Left ventricle myocardium superior (tissue), 1 donor: ENCODE measurements at places on chromosomes 5 and 9. TPM values are rescaled to one million over a fixed set of nuclear protein-coding genes. Genes with fewer than 3 reads are reported as not detected.

GRCh38 chr5:78603636-78604175 lies 44.9 kb downstream of the LHFPL2 start:
- no peak for DNase-seq

DNA sequence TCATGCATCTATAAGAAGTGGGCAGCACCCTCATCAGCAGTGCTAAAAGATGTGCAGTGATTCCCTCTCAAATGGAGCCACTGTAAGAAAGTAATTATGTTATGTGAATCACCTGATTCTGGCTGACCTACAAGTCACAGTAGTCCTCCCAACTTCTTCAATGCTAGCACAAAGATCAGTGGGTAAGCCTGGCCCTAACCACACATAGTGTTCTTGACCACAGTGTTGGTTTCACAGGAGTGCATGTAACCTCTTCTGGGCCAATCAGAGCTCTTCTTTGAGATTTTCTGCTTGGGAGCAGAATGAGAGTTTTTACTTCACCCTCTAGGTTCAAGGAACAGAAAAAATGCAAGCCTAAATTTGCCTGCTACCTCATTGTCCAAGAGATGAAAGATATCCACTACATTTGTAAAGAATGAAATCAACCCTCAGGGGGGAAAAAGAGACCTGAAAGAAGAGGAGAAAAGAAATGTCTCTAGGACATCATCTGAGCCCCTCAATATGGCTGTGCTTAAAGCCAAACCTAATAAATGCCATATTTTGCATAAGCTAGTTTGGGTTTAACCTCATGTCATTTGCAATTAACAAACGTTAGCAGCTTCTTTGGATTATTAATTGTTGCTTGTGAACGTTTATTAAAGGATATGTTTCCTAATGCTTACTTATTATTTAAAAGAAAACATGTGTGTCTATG lies 65.3 kb upstream of the ADRB2 start:
- DNase-seq, result no peak

IQGAP2 gene
- 7.8 TPM for total RNA-seq

NXNL2 gene
- not detected for total RNA-seq

DNA sequence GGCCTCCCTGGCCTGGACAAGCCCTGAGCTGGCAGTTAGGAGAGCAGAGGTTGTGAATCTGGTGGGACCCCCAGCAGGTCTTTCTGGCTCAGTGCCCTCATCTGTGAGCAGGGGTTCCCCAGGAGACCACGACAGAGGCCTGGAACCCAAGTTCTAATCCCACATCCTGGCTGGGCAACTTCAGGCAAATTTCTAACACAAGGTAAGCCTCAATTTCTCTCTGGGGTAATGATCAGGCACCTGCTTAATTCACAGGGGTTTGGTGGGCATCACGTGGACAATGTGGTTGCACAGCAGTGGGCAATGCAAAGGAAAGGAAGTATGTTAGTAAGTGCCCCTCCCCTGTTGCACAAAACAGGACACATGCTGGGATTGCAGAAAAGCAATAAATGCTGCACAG lies 1.9 kb upstream of the KCNIP1 start:
- no peak for DNase-seq

DNA sequence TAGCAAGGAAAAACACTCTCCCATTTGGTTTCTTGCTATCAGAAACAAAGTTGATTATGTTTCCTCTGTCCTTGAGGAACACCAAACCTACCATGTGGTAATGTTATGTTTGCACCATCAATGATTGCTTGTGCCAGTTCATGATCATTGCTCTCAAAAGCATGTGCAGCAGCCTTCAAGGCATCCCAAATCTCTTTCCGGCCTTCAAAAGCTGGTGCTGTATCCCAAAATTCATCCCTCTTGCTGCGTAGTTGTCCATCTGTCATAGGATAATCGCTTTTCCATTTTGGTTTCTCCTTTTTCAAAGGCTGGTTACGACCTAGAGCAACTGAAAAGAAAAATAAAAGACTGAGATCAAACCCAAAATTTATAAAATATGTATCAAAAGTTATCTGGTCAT lies 40.1 kb downstream of the EFCAB9 start:
- DNase-seq, result no peak

DNA sequence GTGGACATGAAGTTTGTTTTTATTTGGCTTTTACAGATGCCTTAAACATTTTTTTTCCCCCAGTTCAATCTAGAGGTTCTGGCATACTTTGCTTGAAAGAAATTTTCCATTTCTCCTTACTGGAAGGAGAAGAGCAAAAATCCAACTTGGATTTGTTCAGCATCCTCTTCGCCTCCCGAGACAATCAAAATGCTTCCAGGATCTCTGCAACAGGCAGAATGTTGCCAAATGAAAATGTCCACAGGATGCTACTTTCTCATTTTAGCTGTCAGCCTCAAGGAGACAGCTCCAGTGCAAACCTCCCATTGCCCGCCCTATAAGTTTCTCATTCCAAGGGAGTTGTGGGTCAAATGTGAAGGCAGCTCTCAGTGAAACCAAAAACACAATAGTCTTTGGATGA lies 1972.1 kb downstream of the MAT2B start:
- no peak for DNase-seq

DNA sequence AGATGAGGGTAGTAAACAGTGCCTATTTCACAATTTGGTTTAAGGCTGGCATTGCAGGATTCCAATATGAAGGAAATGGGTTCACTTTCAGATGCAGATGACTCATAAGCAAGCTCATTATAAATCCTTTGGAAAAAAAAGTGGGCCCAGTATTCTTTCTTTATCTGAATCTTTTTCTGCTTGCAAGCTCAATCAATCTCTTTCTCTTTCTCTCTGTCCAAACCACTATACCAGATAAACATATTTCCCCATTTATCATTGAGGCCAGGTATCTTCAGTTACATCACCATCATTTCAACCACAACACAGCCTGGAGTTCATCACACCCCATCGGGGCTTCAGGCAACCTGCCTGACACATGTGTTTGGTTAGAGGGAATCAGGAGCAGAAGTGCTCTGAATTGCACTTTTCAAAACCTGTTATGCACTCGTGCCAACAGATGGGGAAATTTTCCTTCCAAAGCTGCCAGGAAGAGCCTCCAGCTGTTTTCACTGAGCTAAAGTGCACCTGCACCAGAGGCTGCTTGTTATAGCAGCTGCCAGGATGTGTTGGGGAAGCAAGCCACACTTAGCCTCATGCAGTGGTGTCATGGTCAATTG lies 30.0 kb upstream of the MAMDC2 start:
- peak; percentile 36 for DNase-seq

DNA sequence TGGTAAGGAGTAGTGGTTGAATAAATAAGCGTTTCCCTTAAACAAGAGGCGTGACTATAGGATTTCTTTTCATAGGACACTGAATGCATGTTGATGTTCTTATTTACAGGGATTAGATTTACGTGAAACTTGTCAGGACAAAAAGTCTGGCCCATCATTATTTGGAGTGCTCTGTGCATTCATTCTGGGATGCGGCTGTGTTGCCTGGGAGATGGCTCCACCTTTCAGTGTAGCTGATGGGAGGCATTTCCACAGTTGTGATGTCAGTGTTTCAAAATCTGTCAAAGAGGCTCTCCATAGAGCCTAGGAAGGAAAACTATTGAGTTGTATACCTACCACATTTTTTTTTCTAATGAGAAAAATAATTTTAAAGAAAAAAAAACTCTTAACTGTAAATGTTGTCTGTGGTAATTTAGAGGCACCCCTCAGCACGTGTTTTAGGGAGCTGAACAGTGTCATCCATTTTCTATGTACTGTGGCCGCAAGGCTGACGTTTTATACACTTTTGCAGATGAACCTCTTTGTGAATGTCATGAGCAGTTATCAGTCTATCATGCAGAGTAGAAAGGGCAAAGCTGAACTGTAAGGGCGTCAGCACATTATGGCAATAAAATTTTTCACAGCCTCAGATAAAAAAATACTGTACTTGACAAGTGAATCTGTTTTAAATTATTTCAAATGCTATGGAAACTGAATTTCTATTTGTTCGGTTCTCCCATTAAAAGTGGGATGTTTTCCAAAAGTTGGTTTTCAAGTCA lies 202.7 kb downstream of the PBX3 start:
- no peak for DNase-seq

NR2F1-AS1 gene
- 0.57 TPM for total RNA-seq

DNA sequence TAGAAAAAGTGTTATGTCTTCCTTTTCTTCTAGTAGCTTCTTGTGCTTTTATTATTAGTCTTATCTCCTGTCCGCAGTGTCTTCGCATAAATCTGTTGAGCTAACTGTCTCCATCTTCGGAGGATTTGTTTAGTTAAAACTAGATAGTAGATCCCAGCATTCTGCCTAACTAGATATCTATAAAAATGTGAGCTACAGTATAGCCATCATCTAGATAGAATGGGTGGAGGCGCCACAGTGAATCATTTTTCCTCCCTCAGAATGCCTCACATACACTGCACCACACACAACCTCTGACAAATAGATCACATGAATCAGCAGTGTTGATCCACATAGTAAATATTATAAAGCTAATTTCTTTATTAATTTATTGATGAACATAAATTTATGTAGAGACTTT lies 220.3 kb upstream of the GAS1 start:
- no peak for DNase-seq

- DNase-seq, result no peak
Observed at GRCh38 chr9:101246691-101247090, 138.1 kb downstream of the BAAT start.

GRCh38 chr5:167821151-167821550 lies 470.3 kb upstream of the WWC1 start:
- DNase-seq, result no peak

DNA sequence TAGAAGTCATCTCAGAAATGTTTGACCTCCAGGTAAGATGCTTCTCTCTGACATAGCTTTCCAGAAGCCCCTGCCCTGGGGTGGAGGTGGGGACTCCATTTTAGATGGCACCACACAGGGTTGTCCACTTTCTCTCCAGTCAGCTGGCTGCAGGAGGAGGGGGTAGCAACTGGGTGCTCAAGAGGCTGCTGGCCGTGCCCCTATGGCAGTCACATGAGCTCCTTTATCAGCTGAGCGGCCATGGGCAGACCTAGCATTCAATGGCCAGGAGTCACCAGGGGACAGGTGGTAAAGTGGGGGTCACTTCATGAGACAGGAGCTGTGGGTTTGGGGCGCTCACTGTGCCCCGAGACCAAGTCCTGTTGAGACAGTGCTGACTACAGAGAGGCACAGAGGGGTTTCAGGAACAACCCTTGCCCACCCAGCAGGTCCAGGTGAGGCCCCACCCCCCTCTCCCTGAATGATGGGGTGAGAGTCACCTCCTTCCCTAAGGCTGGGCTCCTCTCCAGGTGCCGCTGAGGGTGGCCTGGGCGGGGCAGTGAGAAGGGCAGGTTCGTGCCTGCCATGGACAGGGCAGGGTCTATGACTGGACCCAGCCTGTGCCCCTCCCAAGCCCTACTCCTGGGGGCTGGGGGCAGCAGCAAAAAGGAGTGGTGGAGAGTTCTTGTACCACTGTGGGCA lies 642 bp downstream of the CSF2 start:
- no peak for DNase-seq

CAMK4 gene
- total RNA-seq, result 0.10 TPM

SCGB3A2 gene
- not detected for total RNA-seq

- no peak for DNase-seq
Observed at GRCh38 chr5:126450907-126451306, 27.7 kb downstream of the GRAMD2B start.

GMCL2 gene
- not detected for total RNA-seq

EIF4E1B gene
- total RNA-seq, result not detected

DNA sequence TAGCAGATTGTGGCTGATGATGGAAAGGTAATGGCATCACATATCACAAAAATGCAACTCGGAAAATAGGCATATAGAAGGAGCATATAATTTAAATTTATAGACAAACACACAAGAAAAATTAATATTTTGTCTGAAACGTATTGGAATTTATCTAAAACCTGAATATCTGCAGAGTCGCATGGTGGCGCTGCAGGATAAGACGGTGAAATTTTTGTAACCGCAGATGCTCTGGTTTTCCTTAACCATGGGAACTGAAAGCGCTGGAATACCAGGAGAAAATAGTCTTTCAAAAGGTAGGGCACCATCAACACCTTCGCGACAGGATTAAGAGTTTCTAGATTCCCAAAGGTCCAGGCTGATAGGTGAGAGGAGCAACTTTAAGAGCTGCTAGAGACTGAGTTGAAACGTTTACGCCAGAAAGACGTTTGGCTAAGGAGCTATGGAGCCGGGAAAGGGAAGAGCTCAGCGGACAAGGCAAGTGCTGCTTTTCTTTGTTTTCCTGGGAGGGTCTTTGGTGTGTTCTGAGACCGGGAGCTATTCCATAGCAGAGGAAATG lies 11.0 kb upstream of the PCDHB15 start:
- DNase-seq, result no peak

CDH18 gene
- not detected for total RNA-seq

- DNase-seq, result no peak
Observed at GRCh38 chr5:82421119-82421518, 143.0 kb upstream of the RPS23 start.

- DNase-seq, result no peak
Observed at GRCh38 chr9:91991721-91992341, 41.8 kb upstream of the ROR2 start.

GRCh38 chr5:31944684-31945445 lies 229.3 kb downstream of the GOLPH3 start:
- no peak for DNase-seq

GRCh38 chr9:127307802-127308201 lies 43.2 kb downstream of the GARNL3 start:
- peak; percentile 61 for DNase-seq

- no peak for DNase-seq
Observed at GRCh38 chr5:81787474-81788242, 36.8 kb upstream of the SSBP2 start.

TRPM3 gene
- 0.35 TPM for total RNA-seq

DNA sequence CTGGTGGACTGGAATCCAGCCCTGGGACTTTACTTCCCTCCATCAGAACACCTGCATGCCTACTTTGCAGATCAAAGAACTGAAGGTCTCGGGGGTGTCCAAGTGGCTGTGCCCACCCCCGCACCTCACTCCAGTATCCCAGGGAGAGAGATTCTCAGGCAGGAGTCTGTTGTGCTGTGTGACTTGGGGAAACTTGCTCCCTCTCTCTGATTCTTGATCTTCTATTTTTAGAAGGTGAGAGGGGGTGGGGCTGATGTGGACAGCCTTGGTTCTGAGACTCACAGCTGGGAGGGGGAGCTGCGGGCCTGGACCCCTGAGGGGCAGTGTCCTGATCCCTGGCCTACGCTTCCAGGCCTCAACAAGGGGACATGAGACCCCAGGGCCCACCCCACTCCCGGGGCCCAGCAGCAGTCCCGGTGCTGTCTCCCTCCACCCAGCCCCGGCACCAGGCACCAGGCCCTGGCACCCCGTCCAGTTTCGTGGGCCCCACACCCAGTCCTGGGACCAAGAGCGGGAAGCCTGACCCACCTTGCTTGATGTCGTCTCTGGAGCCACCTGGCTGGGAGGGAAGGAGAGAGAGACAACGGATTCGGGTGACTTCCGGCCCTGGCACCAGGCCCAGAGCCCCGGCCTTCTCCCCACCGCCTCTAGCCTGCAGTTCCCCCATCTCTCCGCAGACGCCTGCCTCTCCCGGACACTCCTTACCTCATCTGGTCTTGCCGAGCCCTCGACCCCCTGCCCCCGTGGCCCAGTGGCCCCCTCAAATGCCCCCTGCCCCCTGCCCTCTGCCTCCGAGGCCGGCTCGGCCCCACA lies 74.0 kb upstream of the SPTLC1 start:
- no peak for DNase-seq
